HepG2 (cell line): ENCODE measurements at places on chromosomes 2 and 18.

DNA sequence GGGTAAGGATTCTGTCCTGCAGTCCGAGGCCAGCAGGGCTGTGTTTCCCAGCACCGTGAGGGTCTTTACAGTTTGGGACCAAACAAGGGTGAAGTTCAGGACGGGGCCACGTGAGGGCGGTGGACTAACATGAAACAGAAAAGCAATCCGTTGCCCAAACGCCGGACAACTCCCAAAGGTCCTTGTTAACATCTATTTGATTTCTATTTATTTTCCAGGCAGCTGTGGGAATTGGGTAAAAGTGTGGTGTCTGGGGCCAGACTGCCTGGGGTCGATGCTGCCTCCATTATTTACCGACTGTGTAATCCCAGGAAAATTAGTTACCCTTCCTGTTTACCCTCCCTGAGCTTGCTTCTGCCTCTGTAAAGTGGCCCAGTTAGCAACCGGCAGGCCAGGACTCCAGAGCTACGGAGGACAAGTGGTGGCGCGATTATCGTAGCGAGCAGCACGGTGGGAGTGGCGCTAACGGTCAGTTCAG lies 66.3 kb upstream of the TCF7L1 start:
- peak; percentile 77 for DNase-seq

DNA sequence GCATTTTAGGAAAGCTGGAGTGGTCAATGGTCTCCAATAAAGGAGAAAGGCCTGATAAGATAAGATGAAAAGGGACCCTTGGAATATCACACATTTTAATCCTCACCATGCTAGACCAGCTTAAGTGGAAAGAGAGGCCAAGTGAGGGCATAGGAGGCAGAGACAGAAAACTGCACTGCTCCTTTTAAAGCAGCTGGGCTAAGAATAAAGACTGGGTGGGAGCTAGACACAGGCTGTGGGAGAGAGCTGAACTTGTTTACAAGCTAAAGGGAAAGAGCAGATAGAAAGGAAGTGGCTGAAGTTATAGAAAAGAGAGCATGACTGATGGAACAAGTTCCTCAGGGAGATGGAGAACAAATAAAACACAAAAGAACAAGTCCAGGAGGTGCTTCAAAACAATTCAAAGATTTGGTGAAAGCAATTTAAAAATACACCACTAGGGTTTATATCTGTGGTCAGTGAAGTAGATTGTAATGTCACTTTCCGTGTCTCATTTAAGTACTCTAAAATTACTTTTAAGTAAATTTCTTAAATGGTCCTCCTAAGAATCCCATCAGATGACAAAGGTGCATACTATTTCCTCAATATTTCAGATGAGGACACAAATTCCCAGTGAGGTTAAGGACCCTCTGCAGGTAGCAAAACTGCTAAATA lies 7.5 kb downstream of the COL5A2 start:
- DNase-seq: no peak

- DNase-seq: no peak
Observed at GRCh38 chr2:212427638-212428037, 111.0 kb downstream of the ERBB4 start.

DNA sequence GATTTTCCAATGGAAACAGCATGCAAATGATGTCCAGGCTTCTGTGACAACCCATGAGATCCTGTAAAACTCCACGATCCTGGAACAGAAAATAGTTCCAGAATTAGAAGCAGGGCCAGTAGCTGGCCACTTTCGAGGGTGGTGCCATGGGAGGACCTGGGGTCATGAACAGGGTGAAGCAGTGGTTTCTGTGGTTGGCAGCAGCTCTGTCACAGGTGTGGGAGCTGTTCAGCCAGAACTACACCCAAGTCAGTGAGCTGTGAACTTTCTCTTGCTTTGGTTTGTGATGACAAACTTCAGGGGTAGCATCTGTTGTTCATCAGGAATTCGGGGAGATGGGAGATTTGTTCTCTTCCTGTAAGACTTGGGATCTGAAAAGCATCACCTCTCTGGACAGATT lies 314.4 kb upstream of the NT5C1B start:
- no peak for DNase-seq

DNA sequence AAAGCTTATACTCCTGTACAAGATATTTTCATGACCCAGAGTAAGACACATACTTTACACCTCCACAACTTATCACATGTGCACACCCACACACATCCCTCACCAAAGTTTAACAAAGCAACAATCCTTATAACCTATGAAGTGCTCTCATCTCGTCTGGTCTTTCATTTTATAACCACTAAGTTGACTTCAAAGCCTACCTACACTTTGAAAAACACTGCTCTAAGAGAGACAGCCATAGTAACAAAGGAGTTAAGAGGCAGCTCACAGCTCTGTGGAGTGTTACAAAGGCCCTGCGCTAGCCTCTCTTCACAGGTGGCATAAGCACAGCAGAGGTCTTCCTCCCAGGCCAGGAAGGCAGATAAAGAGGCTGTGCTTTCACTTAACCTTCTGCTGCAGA lies 69.7 kb upstream of the TMEM200C start:
- DNase-seq: no peak

- no peak for DNase-seq
Observed at GRCh38 chr2:85675427-85675826, 7.4 kb upstream of the SFTPB start.

- DNase-seq: no peak
Observed at GRCh38 chr18:4847056-4847455, 350.0 kb downstream of the AKAIN1 start.

DNA sequence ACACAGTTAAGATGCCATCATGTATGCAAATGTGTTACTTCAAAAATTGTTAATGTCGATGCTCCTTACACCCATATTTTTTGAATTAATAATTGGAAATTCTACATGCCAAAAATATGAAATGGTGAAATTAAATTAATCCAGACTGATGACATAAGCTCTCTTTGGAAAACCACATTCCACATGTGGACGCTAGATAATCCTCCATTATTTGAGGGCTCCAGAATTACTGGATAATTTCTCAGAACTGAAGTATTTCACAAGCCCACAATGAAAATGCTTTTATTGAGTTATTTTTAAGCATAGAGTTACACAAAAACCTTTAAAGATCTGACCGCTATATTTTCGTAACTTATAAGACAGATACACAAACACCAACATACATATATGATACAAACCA lies 47.8 kb downstream of the FARSB start:
- no peak for DNase-seq

- DNase-seq: no peak
Observed at GRCh38 chr2:222295368-222296062, 3.3 kb downstream of the PAX3 start.

DNA sequence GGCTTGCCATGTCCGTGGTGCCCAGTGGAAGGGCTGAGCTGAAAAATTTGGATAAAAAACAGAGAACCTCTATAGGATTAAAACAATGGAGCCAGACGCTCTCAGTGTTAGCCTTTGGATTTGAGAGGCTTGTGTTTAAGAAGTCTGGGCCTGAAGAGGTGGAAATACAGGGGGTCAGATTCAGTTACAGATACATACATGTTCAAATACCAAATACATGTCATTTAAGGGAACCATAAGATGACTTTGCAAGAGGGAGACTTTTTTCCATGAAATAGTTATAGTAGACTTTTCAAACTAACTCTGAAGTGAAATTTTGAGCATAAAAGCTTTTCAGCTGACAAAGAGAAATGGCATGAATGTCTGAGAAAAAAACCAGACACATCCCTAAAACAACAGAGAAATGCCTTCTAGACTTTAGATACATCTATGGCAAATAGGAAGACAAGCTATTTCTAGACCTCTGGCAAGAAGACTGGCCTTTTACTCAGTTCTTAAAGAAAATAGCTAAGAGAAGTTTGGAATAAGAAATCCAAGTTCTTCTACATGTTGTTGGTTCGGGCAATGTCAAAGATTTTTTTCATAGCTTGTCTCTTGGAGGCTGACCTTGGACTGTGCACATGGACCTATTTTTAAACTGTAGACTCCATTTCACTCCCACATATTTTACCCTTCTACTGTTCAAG lies 112.9 kb downstream of the LTBP1 start:
- no peak for DNase-seq
